ENCODE measurements at places on chromosomes 12 and 14. TPM values are rescaled to one million over a fixed set of nuclear protein-coding genes. Genes with fewer than 3 reads are reported as not detected.
A peak's percentile ranks its signal among the peaks of the same experiment; 100 is the strongest.

The RTL1 gene
- not detected for total RNA-seq

The RNASE4 gene
- 0.75 TPM for total RNA-seq

The PPP1R1A gene
- total RNA-seq: not detected

The PXN gene
- total RNA-seq: 69.3 TPM

The IGF1 gene
- total RNA-seq: 2.5 TPM

DNA sequence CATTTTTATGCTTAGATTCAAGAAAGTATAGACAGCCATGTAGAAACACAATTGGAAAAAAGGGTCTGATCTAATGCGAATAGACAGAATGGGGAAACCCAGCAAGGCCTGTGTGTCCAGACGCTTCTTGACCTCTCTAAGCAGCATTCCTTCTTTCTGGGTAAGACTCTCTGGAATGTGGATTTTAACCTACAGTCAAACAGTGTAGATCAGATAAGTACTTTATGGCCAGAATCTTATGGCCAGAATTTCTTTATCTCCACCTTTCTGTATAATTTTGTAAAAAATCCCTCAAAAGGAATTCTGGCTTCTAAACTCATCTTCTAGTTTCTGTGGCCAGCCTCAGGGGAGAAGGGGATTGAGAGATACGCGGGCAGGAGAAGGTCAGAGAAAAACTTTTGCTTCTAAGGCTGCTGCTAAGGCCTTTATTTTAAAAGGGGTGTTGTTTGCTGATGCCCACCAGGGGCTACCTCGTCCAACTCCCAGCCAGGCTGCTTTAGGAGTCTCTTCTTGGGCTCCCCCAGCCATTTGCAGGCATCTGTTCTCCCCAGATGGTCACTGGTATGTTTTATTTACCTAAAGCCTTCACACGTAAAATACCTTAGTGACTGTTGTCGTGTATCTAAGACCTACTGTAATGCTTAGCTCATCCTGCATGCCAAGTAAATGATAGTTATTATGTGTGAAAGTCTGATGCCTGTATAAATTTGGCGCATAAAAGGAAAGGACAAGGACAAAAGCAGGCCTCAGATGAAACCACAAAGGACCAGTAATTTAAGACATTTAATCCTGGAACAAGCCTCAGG lies 68.4 kb downstream of the ANO6 start:
- no peak overlapping the region for H3K4me3 ChIP-seq
- no peaks in the 10 kb centered on the region for H3K4me1 ChIP-seq
- H3K36me3 ChIP-seq: peaks cover 11% of the 10 kb centered on the region
- DNase-seq: no peak

DNA sequence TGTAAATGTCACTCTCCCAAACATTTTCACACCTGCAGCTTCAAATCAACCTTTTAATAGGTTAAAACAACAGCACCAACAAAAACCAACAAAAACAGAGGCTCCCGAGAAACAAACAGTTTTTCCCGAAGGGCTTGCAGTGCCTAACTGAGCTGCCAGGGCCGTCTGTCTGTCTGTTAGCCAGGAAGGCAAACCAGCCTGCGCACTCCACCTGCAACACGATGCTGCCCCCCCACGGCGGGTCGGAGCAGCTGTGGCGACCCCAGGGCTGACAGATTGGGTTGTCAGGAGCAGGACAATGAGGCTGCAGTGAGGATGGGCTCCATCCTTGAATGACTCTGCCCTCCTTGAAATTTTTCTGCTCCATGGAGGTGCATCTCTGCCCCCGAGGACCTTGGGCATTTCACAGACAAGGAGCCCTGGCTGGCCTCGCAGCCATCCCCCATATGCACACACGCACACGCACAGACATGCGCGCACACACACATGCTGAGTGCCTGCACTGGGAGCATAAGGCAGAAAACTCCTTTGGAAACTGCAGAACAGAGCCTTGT lies 2.6 kb downstream of the RTL1 start:
- DNase-seq: peak; percentile 41
- H3K4me3 ChIP-seq: no peak overlapping the region
- H3K36me3 ChIP-seq: no peaks in the 10 kb centered on the region
- no peak overlapping the region for H3K27ac ChIP-seq

DNA sequence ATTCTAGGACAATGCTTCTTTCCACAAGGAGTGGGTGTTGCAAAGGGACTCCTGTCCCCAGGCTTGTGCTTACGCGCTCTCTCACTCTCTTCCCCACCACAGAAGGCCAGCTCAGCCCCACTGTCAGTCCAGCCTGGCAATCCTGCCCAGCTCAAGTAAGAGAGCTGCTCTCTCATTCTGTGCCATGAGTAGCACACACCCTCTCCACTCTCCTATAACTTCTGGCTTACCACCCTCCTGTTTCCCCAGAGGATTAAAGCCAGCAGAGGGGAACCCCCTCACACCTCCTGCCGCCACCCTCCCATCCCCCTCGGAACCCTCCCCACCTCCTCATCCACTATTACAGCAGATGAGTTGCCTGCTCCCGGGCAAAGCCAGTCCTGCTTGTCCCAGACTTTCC lies 17.1 kb downstream of the NCKAP5L start:
- H3K4me3 ChIP-seq: no peak overlapping the region
- H3K27me3 ChIP-seq: no peaks in the 10 kb centered on the region
- DNase-seq: no peak
- peaks cover 7% of the 10 kb centered on the region for H3K4me1 ChIP-seq
- no peaks in the 10 kb centered on the region for H3K36me3 ChIP-seq

GRCh38 chr12:18496156-18496555 lies 234.8 kb downstream of the PIK3C2G start:
- no peaks in the 10 kb centered on the region for H3K27me3 ChIP-seq
- no peak overlapping the region for H3K27ac ChIP-seq
- no peak overlapping the region for H3K4me3 ChIP-seq
- H3K36me3 ChIP-seq: no peaks in the 10 kb centered on the region
- H3K4me1 ChIP-seq: no peaks in the 10 kb centered on the region

- no peak overlapping the region for H3K4me3 ChIP-seq
- no peak for DNase-seq
- peaks cover 2% of the 10 kb centered on the region for H3K27me3 ChIP-seq
- no peaks in the 10 kb centered on the region for H3K36me3 ChIP-seq
Observed at GRCh38 chr12:63068857-63069442, 82.1 kb downstream of the AVPR1A start.

DNA sequence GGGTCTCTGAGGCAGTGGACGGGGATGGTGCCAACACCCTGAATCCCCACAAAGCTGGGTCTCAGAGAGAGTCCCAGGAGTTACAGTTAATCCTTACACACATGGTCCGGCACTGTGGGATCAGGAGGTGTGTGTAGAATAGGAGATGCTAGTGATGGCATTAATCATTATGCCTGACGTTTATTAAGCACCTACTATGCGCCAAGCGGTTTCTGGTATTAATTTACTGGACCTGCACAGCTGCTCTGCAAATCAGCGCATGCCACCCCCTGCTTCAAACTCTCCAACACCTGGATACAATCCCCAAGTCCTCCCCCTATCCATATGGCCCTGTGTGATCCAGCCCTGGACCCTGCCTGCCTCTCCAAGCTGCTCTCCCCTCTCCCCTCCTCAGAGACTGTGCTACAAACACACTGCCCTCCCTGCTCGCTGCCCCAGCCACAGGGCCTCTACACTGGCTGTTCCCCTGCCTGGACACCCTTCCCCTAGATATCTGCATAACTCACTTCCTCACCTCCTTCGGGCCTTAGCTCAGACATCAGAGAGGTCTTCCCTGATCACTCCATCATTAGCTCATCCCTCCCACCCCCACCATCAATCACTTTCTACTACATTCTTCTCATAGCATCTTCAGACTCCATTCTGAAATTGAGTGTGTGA lies 86.0 kb downstream of the RFLNA start:
- no peaks in the 10 kb centered on the region for H3K36me3 ChIP-seq
- H3K27ac ChIP-seq: no peak overlapping the region
- no peaks in the 10 kb centered on the region for H3K4me1 ChIP-seq

- no peaks in the 10 kb centered on the region for H3K36me3 ChIP-seq
- peaks cover 18% of the 10 kb centered on the region for H3K4me1 ChIP-seq
- peak; percentile 58 for DNase-seq
- peaks cover 59% of the 10 kb centered on the region for H3K27me3 ChIP-seq
- H3K27ac ChIP-seq: no peak within 1 kb of the TSS
Observed at GRCh38 chr14:52068615-52069306, at the start of gene NID2. TSS of gene NID2 (minus strand) at chr14:52069059. CDS start at chr14:52068994, 65 bp downstream.

DNA sequence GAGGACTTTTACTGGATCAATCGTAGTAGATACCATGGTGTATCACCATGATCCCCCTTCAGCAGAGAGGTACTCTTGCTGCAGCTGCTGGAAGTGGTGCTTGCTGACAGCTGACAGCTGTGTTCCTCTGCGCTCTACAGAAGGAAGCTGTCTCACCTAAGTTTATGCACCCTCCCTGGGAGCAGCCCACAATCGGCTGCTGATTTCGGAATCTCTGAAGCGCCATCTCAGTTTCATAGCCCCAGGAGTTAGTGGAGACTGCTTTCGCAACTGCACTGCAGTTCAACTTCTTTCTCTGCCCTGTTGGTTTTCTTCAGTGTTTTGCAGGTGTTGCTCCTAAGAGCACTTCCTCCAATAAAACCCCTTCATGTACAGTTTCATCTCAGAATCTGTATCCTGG lies 237.9 kb downstream of the PAWR start:
- H3K27me3 ChIP-seq: no peaks in the 10 kb centered on the region
- DNase-seq: no peak
- no peaks in the 10 kb centered on the region for H3K36me3 ChIP-seq
- H3K4me1 ChIP-seq: no peaks in the 10 kb centered on the region
- H3K4me3 ChIP-seq: no peak overlapping the region

DNA sequence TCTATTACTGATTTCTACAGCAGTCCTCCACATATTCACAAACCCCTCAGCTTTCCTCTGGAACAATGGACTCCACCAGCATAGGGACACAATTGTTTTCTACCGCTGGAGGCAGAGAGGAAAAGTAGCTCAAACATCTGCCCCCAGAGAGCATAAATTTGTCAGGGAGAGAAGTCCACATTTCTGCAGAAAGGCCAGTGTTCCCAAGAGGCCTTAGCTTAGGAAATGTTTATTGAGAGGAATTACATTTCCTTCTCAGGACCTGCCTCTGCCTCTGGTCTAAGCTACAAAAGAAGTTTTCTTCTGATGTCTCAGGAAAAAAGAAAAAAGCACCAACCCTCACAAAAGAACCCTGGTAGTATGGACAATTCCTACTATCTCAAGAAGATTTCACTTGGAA lies 217.8 kb upstream of the BMP4 start:
- no peak for DNase-seq
- H3K27me3 ChIP-seq: peaks cover 59% of the 10 kb centered on the region
- H3K4me3 ChIP-seq: no peak overlapping the region
- H3K36me3 ChIP-seq: no peaks in the 10 kb centered on the region
- no peak overlapping the region for H3K27ac ChIP-seq
- H3K4me1 ChIP-seq: no peaks in the 10 kb centered on the region

DNA sequence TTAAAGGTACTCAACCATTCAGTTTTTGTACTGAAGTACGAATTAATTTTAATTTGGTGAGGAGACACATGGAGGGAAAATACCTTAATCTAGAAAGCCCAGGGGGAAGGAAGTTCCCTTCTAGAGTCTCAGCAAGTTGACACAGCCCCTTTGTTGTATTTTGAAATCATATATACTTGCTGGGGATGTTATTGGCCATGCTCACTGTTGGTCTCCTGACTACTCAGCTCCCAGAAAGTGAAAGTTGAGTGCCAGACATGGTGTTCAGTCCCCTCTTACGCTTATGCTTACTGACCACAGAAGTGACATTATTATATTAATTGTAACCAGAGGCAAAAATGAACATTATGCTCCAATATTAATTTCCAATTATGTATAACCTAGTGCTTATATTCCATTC lies 28.1 kb downstream of the ARF6 start:
- no peak overlapping the region for H3K4me3 ChIP-seq
- H3K36me3 ChIP-seq: peaks cover 6% of the 10 kb centered on the region
- H3K27ac ChIP-seq: no peak overlapping the region

DNA sequence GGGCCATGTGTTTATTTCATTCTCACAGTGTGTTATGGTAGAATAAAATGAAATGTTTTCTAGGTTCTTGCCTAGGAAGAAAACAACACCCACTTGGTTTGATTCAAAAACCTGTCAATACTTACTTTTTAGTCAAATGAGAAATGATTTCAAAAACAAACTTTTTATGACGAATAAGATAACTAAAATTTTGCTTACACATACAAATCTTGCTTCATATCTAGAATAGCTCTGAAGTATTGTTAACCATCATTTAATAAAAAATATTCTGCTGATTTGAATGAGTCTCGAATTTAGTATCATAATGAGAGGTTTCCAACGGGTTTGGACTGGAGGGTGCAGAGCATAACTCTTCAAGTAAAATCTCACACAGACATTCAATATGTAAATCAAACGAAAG lies 23.2 kb downstream of the SLCO1C1 start:
- no peak overlapping the region for H3K4me3 ChIP-seq
- no peaks in the 10 kb centered on the region for H3K27me3 ChIP-seq
- H3K4me1 ChIP-seq: no peaks in the 10 kb centered on the region

All from activated CD8-positive, alpha-beta memory T cell treated with anti-CD3 and anti-CD28 coated beads, Interleukin-2, amount 10 ng/mL, durations not matched to agents 7 days and 5 days (primary cell).